ENCODE measurements at places on chromosomes 12 and 14. TPM values are rescaled to one million over a fixed set of nuclear protein-coding genes. Genes with fewer than 3 reads are reported as not detected.

Gene TAS2R46
- 1.0 TPM for total RNA-seq

Gene KCNK13
- total RNA-seq: not detected

Gene SLC7A8
- 1.0 TPM for total RNA-seq

Gene FIGNL2
- total RNA-seq: 0.39 TPM

Gene NUDT4
- 118 TPM for total RNA-seq

Gene SLC38A4
- 2.3 TPM for total RNA-seq

Gene CELA1
- not detected for total RNA-seq

Gene MYF5
- not detected for total RNA-seq

Gene B3GNT4
- total RNA-seq: under 0.01 TPM

Gene P2RX2
- total RNA-seq: not detected

Gene MNAT1
- total RNA-seq: 29.5 TPM

Gene MIP
- total RNA-seq: 0.26 TPM

Gene PLCZ1
- total RNA-seq: not detected

Gene SSPN
- 0.39 TPM for total RNA-seq

Gene AMHR2
- not detected for total RNA-seq

Gene SLC17A8
- total RNA-seq: not detected

Gene TSHR
- total RNA-seq: not detected

Gene TCL1A
- total RNA-seq: not detected
